ENCODE measurements at places on chromosomes 6 and 20. TPM values are rescaled to one million over a fixed set of nuclear protein-coding genes. Genes with fewer than 3 reads are reported as not detected.
A peak's percentile ranks its signal among the peaks of the same experiment; 100 is the strongest.

DNA sequence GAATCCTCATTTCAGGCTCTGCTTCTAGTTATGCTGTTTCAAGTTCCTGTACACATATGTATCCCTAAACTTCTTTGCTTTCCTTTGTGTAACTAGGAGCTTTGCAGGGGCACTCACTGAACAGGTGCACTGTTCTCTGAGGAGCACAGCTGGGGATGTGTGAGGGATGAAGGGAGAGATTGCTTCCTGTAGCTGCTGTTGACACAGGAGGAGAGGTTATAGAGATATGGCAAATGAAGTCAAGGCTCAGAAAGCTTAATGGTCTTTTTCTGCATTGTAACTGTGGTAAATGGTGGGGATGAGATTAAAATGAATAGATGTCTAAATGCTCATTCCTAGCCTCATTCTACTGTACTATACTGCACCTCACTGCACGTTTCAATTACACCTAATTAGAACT is 454.3 kb downstream of the BTBD3 start:
- DNase-seq: no peak
- no peak overlapping the region for H3K27ac ChIP-seq
- no peak overlapping the region for H3K4me3 ChIP-seq
- peaks cover 4% of the 10 kb centered on the region for H3K27me3 ChIP-seq
- H3K36me3 ChIP-seq: no peaks in the 10 kb centered on the region

DNA sequence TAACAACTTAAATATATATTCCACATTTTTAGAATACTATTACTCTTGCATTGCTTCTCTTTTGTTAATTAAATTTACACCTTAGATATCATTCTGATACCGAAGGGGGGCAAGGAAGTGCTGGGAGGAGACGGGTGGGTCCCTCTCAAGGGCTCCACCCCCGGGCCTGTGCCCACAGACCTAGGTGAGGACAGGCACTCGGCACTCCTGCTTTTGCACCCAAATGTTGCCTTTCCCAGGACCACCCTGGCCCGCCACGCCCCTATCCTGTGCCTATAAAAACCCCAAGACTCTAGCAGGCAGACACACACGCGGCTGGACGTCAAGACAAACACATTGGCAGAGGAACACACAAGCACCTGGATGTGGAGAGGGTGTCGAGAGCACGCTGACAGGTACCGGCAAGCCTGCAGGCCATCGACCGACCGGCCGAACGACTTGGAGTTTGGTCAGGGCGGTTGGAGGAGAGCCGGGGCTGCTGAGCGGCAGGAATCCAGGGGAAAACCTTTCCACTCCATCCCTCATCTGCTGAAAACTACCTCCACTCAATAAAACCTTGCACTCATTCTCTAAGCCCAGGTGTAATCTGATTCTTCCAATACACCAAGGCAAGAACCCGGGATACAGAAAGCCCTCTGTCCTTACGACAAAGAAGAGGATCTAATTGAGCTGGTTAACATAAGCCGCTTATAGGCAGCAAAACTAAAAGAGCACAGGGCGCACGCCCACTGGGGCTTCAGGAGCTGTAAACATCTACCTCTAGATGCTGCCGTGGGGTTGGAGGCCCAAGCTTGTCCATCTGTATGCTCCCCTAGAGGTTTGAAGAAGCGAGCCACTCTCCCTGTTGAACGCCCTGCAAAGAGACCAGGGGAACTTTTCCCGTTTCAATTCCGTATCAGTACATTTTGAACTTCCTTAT is 197.4 kb upstream of the PRSS16 start:
- peaks cover 6% of the 10 kb centered on the region for H3K27me3 ChIP-seq
- no peak for DNase-seq
- H3K4me3 ChIP-seq: no peak overlapping the region
- no peaks in the 10 kb centered on the region for H3K36me3 ChIP-seq
- H3K4me1 ChIP-seq: peaks cover 21% of the 10 kb centered on the region
- H3K27ac ChIP-seq: no peak overlapping the region

GRCh38 chr6:109381747-109382575 is at the start of gene CD164:
TSS of gene CD164 (minus strand) at chr6:109382467. CDS start at chr6:109382378, 89 bp downstream.
- H3K36me3 ChIP-seq: peaks cover 9% of the 10 kb centered on the region
- H3K27ac ChIP-seq: peak within 1 kb of the TSS; percentile 99
- DNase-seq: peak; percentile 92
- peak within 1 kb of the TSS; percentile 96 for H3K4me3 ChIP-seq
- H3K4me1 ChIP-seq: peaks cover 38% of the 10 kb centered on the region

GRCh38 chr6:5745081-5745480 is 261.6 kb downstream of the NRN1 start:
- H3K27ac ChIP-seq: no peak overlapping the region
- peaks cover 2% of the 10 kb centered on the region for H3K27me3 ChIP-seq
- DNase-seq: no peak
- no peak overlapping the region for H3K4me3 ChIP-seq

DNA sequence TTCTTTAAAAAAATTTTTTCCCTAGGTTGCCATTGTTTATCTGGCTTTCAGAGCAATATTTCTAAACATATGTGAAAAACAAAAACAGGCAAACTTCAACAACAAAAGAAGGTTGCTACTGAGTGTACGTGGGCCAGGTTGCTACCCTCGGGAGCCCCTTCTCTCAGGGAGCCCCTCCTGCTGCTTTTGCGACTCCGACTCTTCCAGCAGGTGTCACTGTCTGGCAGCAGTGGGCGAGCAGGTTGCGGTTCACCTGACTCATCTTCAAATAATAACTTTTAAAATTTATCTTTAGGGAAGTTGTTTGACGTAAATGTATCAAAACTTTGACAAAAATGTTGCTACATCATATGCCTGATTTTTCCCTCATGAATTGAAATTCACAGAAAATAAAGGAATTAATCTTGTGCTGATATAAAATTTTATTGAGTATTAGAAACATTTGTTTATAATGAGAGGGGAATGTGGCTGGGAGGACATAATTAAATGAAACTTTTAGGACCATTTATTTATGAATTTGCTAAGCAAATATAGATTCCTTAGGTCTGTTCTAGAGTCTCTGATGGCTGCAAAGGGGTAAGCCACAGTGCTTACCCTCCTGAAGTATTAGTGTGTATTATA is 138.8 kb downstream of the HIVEP1 start:
- no peak overlapping the region for H3K4me3 ChIP-seq
- H3K36me3 ChIP-seq: no peaks in the 10 kb centered on the region
- peaks cover 8% of the 10 kb centered on the region for H3K4me1 ChIP-seq

DNA sequence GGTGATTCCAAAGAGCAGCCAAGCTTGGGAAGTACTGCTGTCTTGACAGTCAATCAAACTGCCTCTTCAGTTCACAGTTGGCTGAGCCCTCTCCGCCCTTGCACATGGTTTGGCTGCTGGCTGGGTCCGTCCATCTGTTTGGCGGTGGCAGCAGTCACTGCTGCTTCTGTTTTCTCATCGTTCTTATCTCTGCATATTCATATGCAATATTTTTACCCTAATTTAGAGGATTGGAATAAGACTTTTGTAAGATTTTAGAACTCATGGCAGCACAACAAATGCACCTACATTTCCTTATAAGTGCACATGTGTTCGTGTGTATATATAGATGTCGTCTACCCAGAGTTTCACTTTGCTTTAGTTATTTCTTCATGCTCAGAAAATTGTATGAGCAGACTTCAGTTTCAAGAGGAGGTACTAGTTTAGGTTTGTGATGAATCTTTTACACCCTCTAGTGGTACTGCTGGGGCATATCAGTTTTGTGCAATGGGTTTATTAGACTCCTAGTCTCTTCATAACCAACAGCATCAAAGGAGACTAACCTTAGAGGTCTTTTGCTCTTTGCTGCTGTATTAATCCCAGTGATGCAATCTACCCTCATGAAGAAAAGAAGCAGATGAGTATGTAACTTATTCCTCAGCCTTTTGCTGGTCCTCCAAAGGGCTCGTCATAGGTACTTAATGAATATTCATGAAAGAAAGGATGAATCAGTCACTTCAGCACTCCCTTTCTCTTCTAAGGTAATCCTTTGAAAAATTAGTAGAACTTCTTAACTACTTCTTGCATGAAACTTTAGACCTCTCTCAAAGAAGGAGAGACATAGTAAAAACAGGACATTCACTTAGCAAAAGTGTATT is 44.3 kb downstream of the KHDC1L start:
- H3K27me3 ChIP-seq: peaks cover 1% of the 10 kb centered on the region
- no peaks in the 10 kb centered on the region for H3K36me3 ChIP-seq
- no peak overlapping the region for H3K27ac ChIP-seq
- H3K4me1 ChIP-seq: no peaks in the 10 kb centered on the region
- no peak for DNase-seq

DNA sequence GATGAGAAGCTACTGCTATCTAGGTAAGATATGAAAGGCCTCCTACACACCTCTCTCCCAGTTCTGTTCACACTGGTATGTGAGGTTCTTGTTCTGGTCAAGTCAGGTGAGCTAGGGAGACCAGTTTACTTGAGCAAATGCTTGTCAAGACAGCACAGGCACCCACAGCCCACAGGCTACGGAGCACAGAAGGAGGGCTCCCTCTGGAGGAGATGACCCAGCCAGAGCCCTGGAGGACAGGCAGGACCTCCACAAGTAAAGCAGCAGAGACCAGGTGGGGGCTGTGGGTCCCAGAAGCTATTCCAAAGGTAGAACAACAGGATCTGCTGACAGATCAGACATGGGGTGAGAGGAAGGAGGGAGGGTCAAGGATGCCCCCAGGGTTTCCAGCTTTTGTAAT is 13.2 kb downstream of the MMP24OS start:
- no peak overlapping the region for H3K4me3 ChIP-seq
- DNase-seq: peak; percentile 58
- no peak overlapping the region for H3K27ac ChIP-seq
- peaks cover 8% of the 10 kb centered on the region for H3K36me3 ChIP-seq

DNA sequence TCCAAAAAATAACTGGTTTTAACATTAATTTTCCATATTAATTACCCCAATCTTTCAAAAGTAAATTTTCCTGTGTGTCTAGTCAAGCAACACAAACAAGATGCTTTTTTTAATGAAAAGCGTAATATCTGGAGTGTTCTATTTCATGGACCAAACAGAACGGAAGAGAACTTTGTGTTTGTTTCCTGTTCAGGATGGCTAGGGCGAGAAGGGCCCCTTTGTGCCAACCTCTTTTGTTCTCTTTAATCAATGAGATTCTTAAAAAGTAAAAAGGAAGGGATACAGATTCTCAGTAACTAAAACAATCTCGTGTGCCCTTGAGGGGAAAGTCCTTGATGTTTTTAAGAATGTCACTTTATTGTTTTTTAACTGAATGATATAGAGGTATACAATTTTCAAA is 55.7 kb downstream of the GNAS start:
- H3K27me3 ChIP-seq: peaks cover 6% of the 10 kb centered on the region
- H3K36me3 ChIP-seq: peaks cover 70% of the 10 kb centered on the region
- peak overlapping the region; percentile 100 for H3K27ac ChIP-seq

LRRN4 gene
- total RNA-seq: 0.13 TPM

C20orf173 gene
- total RNA-seq: not detected

GTSF1L gene
- total RNA-seq: not detected
